Activated naive CD8-positive, alpha-beta T cell treated with anti-CD3 and anti-CD28 coated beads, Interleukin-2, amount 10 ng/mL, durations not matched to agents 7 days and 5 days (primary cell): ENCODE measurements at places on chromosomes 16 and 17. TPM values are rescaled to one million over a fixed set of nuclear protein-coding genes. Genes with fewer than 3 reads are reported as not detected.

CCL2 gene
- 6.9 TPM for total RNA-seq

G6PC1 gene
- total RNA-seq, result not detected

CDRT4 gene
- total RNA-seq, result 9.6 TPM

NACA2 gene
- not detected for total RNA-seq

MYO1C gene
- 28.6 TPM for total RNA-seq

ZSCAN10 gene
- total RNA-seq, result 0.39 TPM

BAIAP3 gene
- total RNA-seq, result 27.4 TPM

DNA sequence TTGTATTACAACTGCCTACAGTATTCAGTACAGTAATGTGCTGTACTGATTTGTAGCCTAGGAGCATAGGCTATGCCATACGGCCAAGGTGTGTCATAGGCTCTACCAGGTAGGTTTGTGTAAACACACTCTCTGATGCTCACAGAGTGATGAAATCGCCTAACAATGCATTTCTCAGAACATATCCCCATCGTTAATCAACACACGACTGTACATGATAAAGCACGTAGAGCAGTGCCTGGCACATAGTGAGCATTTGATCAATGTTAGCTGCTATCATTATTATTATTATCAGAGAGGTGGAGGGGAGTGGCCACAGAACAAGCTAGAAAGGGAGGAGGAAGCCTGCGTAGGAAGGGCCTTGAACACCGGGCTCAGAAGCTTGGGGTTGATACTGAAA is 81.1 kb upstream of the LHX1 start:
- no peak overlapping the region for H3K4me3 ChIP-seq
- H3K36me3 ChIP-seq, result no peaks in the 10 kb centered on the region
- no peak overlapping the region for H3K27ac ChIP-seq
- H3K27me3 ChIP-seq, result peaks cover 10% of the 10 kb centered on the region

GRCh38 chr17:63694950-63695773 is 4.8 kb downstream of the LIMD2 start:
- peak overlapping the region; percentile 99 for H3K27ac ChIP-seq
- H3K36me3 ChIP-seq, result peaks cover 31% of the 10 kb centered on the region
- peak overlapping the region; percentile 51 for H3K4me3 ChIP-seq
- H3K4me1 ChIP-seq, result peaks cover 29% of the 10 kb centered on the region
- no peaks in the 10 kb centered on the region for H3K27me3 ChIP-seq

- H3K4me1 ChIP-seq, result peaks cover 3% of the 10 kb centered on the region
- no peaks in the 10 kb centered on the region for H3K36me3 ChIP-seq
- H3K4me3 ChIP-seq, result no peak overlapping the region
- no peak overlapping the region for H3K27ac ChIP-seq
- DNase-seq, result no peak
- H3K27me3 ChIP-seq, result peaks cover 17% of the 10 kb centered on the region
These were observed 33.3 kb downstream of the BAHCC1 start for GRCh38 chr17:81428516-81428915.

- peaks cover 7% of the 10 kb centered on the region for H3K4me1 ChIP-seq
- no peak overlapping the region for H3K27ac ChIP-seq
- no peaks in the 10 kb centered on the region for H3K36me3 ChIP-seq
- no peak for DNase-seq
- H3K27me3 ChIP-seq, result peaks cover 37% of the 10 kb centered on the region
- no peak overlapping the region for H3K4me3 ChIP-seq
These were observed 6.9 kb upstream of the UTP6 start for GRCh38 chr17:31908386-31908785.

DNA sequence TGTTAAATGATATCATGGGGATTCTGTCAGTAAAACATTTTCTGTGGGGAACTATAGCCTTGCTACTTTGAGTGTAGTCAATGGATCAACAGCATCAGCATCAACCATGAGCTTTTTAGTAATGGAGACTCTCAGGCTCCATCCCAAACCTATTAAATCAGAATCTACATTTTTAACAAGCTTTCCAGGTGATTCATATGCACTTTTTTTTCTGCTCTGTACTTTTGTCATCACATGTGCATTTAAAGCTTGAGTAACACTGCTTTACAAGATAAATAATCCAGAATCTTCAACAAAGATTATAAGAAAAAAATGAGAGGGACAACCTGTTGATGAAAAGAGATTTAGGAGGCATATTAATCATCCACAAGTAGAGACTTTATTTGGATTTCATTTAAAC is 23.5 kb downstream of the NUP93 start:
- H3K4me1 ChIP-seq, result peaks cover 11% of the 10 kb centered on the region
- no peak overlapping the region for H3K27ac ChIP-seq
- H3K36me3 ChIP-seq, result peaks cover 46% of the 10 kb centered on the region
- H3K4me3 ChIP-seq, result no peak overlapping the region
- no peaks in the 10 kb centered on the region for H3K27me3 ChIP-seq

GRCh38 chr16:85369741-85370528 is 243.2 kb upstream of the GSE1 start:
- H3K27me3 ChIP-seq, result no peaks in the 10 kb centered on the region
- H3K27ac ChIP-seq, result no peak overlapping the region
- H3K4me1 ChIP-seq, result peaks cover 8% of the 10 kb centered on the region
- H3K36me3 ChIP-seq, result no peaks in the 10 kb centered on the region
- H3K4me3 ChIP-seq, result no peak overlapping the region

DNA sequence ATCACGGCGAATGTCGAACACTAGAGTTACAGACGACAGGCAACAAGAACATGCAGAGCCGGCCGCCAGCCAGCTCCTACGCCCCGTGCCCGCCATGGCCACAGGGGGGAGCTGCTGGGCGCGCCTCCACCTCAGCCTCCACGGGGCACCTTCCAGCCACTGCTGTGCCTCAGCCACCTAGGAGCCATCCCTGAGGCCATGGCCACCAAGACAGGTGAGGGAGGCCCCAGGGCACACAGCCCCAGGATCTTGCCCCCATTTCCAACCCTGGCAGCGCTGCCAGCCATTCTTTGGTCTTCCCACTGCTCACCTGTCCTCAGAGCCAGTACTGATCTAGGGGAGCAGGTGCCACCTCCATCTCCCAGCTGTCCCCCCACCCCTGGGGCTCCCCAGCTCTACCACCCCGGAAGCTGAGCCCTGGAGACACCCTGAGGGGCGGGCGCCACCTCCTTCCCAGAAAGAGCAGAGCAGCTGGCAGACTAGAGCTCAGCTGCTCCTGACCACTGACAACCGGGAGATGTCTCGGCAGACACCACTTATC is 11.8 kb downstream of the GNPTG start:
- no peaks in the 10 kb centered on the region for H3K36me3 ChIP-seq
- H3K27ac ChIP-seq, result no peak overlapping the region
- DNase-seq, result peak; percentile 86
- H3K4me3 ChIP-seq, result no peak overlapping the region
- peaks cover 1% of the 10 kb centered on the region for H3K4me1 ChIP-seq

DNA sequence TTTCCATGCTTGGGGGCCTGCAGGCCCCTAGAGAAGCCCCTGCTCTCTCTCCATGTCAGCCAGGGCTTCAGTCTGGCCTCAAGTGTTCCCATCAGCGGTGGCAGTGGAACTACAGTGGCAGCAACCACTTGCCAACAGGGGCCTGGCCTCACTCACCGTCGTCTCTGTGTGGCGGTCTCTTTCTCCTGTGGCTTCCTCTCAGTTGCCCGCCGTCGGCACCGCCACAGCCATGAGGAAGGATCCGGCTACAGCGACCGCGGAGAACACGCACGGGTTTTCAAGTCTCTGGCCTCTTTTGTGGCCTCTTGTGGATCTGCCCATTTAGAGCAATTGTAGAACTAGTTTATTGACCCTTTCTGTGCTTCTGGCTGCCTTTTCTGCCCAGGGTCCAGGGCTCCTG is 8.5 kb downstream of the ARMC7 start:
- H3K4me1 ChIP-seq, result peaks cover 18% of the 10 kb centered on the region
- H3K27me3 ChIP-seq, result no peaks in the 10 kb centered on the region
- H3K36me3 ChIP-seq, result peaks cover 20% of the 10 kb centered on the region
- H3K4me3 ChIP-seq, result no peak overlapping the region

DNA sequence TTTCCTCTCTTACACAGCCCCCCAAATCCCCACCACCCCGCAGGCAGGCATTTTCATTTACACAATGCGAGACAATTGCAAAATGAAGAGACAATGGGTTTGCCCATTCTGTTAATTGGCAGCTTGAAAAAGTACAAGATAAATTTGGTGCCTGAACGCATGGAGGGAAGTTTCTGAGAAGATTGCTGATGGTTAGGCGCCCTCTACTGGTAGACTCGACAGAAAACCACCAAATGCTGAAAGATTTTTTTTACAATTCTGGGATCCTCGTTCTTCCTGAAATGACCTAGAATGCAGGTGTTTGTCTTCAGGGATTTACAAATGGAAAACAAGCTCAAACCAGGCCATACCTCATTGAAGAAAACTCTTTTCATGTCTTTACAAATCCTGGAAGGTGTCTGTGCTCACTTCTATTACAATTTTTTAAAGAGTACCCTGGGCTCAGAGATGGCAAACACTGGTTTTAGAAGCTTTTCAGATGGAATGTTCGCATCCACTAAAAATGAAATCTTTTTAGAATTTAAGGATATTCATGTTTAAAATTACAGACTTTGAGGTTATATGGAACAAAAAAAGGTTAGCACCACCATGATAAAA is 338.5 kb downstream of the PMP22 start:
- H3K27ac ChIP-seq, result no peak overlapping the region
- H3K27me3 ChIP-seq, result peaks cover 9% of the 10 kb centered on the region
- no peak for DNase-seq
- H3K4me1 ChIP-seq, result no peaks in the 10 kb centered on the region

DNA sequence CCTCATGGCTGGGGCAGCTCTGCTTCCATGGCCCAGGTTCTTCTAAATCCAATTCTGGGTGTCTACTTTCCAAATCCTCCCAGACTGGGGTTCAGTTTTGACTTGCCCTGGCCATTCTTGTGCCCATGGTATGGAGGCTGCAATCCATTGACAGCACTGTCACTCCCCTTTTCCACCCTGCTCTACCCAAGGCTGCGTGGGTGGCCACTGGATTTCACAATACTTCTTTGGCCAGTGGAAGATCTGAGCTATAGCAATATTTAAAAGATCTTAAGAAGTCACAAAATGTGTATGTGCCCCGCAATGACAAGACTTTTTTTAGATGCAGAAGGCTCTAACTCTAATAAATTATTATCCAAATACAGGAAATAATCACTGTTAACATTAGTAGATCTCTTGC is 329.4 kb upstream of the CCL2 start:
- peaks cover 9% of the 10 kb centered on the region for H3K27me3 ChIP-seq
- no peak overlapping the region for H3K27ac ChIP-seq
- no peaks in the 10 kb centered on the region for H3K36me3 ChIP-seq

GRCh38 chr16:2250652-2251295 is 613 bp downstream of the ECI1 start:
- H3K27ac ChIP-seq, result peak overlapping the region; percentile 95
- H3K4me1 ChIP-seq, result peaks cover 4% of the 10 kb centered on the region
- H3K4me3 ChIP-seq, result peak overlapping the region; percentile 96
- no peaks in the 10 kb centered on the region for H3K27me3 ChIP-seq
- peaks cover 6% of the 10 kb centered on the region for H3K36me3 ChIP-seq

DNA sequence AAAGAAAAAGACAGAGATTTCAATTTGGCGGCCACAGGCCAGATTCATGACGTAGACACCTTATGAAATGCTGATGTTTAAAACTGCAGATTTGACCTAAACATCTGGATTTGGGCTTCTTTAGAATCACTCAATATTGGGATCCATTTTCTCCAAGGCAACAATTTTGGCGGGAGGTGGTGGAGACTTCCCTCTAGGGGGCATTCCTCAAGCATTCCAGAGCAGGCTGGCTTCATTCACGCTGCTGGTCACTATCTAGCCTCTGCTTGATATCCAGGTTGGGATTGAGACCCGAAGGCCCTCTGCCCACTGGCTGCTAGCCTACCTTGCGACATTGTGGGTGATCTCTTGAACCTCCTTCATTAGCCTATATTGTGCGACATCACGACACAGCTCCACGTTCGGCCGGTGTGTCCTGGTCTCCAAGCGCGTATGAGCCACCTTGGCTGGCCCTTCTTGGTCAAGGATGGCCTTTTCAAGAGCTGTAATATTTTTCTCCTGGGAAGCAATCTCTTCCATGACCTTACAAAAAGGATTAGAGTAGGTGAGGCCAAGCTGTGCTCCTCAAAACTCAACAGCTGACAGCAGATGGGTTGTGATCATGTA is 24.5 kb downstream of the FBXO39 start:
- no peak for DNase-seq
- no peaks in the 10 kb centered on the region for H3K36me3 ChIP-seq
- no peak overlapping the region for H3K27ac ChIP-seq
- H3K27me3 ChIP-seq, result peaks cover 34% of the 10 kb centered on the region

DNA sequence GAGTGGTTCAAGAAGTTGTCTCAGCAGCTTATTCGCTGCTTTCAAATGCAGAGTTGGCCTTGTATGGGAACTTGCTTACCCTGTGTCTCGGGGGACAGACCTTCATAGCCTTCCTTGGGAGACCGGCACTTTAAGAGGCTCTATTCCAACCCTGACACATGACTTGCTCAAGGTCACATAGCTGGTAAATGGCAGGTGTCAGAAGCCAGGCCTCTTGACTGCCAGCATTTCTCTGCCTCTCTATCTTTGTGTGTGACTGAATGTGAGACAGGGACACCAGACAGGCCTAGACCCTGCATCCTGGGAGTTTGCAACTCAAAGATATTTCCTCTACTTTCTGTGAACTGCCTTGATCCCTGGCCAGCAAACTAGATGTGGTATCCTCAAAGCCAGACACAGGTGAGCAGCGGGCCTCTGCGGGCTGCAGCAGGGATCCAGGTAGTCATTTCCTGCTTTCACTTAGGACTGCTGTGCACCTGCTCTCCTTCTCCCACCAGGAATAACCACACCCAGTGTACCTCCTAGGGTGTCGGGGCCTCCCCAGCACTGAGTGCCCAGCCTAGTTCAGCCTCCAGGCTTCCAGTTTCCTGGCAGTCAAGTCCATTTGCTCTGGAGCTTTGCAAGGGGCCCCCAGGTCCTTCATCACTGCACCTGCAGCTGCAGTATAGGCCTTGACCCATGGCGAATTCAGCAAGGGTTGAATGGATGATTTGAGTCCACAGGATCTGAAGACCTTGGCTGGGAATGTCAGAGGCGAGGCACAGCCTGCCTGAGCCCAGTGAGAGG is 116.6 kb upstream of the TNRC6C start:
- DNase-seq, result peak; percentile 20
- H3K4me3 ChIP-seq, result no peak overlapping the region
- H3K27ac ChIP-seq, result peak overlapping the region; percentile 11

DNA sequence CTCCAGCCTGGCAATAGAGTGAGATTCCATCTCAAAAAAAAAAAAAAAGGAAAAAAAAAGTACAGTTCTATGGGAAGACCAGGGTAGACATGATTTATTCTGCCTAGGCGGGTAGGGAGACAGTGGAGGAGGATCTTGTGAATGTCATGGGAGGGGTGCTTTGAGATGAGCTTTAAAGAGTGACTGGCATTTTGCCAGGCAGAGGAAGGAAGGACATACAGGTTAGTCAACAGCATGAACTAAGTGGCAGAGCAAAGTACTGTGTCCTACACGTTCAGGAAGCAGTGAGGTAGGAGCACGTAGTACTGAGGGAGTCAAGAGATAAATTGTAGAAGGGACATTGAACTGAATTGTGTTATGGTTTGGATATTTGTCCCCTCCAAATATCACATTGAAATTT is 451.5 kb downstream of the TOX3 start:
- no peaks in the 10 kb centered on the region for H3K36me3 ChIP-seq
- H3K4me1 ChIP-seq, result no peaks in the 10 kb centered on the region
- H3K27me3 ChIP-seq, result no peaks in the 10 kb centered on the region
- no peak overlapping the region for H3K4me3 ChIP-seq
